ENCODE measurements at places on chromosomes 13 and 19.

DNA sequence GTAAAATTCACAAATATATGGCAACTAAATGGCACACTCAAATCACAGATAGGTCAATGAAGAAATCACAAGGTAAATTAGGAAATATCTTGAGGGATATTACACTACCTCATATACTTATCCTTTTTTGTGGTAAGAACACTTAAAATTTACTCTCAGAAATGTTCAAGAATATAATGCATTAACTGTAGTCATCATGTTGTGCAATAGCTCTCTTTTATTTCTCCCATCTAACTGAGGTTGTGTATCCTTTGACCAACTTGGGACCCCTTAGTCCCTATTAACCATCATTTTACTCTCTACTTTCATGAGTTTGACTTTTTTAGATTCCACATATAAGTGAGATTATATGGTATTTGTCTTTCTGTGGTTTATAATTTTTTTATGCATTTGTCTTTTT is 52.6 kb downstream of the WTIP start:
- DNase-seq: no peak

DNA sequence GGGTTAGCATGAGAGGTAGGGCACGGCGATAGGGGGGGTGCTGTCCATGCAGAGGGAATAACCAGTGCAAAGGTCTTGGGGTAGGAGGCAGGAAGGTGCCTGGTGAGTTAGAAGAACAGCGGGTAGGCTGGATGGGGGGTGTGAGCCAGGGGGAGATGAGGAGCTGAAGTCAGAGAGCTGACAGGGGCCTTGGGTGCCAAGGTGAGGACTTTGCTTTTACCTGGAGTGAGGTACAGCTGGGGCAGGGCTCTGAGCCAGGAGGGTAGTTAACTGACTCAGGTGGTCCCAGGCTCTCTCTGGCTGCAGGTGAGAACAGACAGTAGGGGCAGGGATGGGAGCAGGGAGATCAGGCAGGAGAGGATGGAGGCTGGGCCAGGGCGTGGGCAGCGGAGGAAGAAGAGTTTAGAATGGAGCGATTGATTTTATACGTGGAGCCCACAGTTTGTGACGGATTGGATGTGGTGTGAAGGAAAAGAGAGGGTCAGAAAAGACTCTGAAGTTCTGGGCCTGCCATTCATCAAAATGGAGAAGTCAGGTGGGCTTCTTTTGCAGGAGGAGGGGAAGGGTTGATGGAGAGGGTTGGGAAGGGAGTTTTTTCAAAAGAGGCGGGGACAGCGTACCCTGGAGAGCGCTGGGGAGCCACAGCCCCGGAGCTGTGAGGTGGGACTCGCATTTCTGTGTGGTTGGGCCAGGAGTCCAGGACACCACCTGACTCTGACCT is 1.2 kb upstream of the GRAMD1A start:
- no peak for DNase-seq

GRCh38 chr13:76266561-76266960 is 619.6 kb downstream of the KCTD12 start:
- no peak for DNase-seq

- DNase-seq: no peak
These were observed 10.7 kb downstream of the EPSTI1 start for GRCh38 chr13:42981317-42981716.

DNA sequence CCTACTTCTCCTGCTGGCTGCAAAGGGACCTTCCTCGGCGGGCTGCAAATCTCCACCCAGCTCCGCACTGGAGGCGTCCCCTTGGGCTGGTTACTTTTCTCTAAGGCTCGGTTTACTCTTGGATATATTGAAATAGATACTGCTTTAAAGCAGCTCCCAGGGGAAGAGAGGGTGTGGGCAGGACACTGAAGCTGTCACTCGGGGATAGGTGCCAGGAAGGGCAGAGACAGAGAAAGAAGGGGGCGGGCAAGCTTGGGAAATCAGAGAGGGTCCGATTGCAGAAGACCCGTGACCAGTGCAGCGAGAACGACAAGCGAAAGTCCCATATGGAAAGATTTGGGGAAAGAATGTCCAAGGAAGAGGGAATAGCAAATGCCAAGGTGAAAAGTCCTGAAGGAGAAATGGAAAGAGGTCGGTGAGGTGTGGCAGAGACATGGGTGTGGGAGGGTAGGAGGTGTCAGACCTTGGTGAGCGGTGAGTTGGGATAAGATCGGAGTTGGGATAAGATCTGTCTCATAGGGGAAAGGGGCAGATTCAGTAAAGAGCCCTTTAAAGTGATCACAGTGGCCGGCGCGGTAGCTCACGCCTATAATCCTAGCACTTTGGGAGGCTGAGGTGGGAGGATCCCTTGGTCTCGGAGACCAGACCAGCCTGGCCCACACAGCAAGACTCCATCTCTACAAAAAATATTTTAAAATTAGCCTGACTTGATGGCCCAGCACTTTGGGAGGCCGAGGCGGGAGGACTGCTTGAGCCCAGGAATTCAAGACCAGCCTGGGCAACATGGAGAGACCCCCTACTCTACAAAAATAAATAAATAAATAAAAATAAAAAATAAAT is 618 bp downstream of the THSD8 start:
- no peak for DNase-seq

DNA sequence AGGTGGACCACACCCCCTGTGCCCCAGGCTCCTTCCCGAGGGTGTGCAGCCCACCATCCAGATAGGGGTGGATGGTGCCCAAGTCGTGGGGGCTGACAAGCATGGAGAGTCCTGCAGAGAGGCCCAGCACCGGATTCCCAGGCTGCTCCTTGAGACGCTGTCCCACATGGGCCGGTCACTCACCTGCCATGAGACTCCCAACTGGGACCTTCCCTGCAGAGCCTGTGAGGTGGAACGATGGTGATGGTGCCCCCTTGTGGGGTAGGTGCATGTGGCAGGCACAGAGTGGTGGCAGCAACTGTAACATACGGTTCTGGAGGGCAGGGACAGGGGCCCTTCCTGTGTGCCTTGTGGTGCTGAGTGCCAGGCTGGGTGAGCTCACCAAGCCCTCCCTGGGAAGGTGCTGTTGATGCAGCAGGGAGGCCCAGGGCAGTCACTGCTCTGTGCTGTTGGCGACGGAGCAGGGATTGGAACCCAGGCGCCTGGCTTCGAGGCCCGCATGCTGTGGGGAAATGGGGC is 33.1 kb downstream of the PPP1R37 start:
- peak; percentile 61 for DNase-seq

- DNase-seq: no peak
These were observed 96.8 kb downstream of the GPR12 start for GRCh38 chr13:26663791-26664190.

DNA sequence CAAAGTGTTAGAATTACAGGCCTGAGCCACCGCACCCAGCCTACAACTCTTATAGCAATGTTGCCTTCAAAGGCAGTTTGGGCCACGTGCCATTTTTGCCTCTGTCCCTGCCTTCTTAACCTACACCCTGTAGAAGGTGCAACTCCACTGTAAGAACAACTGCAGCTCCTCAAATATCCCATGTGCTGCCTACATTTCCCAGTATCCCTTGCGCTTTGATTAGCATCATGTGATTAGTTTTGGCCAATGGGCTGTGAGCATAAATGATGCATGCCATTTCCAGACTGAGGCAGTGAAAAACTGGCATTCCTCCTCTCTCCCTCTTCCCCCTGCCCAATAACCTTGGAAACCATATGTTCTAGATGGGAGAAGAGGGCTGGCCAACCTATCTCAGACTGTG is 75.2 kb upstream of the MRI1 start:
- DNase-seq: no peak

GRCh38 chr19:50242581-50242980 is 39.2 kb downstream of the MYH14 start:
- no peak for DNase-seq

DNA sequence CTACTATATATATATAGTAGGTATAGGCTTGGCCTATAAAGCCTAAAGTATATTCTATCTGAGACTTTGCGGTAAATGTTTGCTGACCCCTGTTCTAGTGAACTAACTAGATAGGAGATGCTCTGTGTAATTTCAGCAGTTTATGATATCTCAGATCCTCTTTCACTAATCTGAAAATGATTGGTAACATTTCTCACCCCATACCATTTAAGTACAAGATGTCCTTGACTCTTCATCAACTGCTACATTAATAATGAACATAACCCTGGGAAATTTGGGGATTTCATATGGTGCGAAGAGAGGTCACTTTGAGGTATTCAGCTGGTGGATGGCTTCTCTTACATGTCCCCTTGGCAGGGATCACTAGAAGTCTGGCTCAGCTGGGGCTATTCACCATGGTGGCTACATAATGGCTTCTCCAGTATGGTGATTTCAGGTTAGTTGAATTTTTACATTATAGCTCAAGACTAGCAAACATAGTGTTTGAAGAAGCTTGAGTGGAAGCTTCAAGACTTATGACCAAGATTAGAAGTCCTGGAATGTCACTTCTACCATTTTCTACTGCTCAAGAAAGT is 103.6 kb upstream of the MYCBP2 start:
- no peak for DNase-seq

GRCh38 chr13:63208826-63209225 is 1793.2 kb upstream of the PCDH20 start:
- DNase-seq: no peak

DNA sequence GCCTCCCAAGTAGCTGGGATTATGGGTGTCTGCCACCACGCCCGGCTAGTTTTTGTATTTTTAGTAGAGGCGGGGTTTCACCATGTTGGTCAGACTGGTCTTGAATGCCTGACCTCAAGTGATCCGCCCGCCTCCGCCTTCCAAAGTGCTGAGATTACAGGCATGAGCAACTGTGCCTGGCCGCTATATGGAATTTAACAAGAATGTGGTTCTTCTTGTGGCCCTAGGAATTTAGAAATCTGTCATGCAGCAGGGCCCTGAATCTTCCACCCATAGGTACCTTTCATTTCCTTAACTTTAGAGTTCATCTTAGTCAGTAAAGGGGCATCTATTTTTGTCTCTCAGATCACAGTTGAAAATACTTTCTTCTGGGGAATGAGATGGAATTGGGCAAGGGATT is 25.6 kb upstream of the NDFIP2 start:
- DNase-seq: no peak

DNA sequence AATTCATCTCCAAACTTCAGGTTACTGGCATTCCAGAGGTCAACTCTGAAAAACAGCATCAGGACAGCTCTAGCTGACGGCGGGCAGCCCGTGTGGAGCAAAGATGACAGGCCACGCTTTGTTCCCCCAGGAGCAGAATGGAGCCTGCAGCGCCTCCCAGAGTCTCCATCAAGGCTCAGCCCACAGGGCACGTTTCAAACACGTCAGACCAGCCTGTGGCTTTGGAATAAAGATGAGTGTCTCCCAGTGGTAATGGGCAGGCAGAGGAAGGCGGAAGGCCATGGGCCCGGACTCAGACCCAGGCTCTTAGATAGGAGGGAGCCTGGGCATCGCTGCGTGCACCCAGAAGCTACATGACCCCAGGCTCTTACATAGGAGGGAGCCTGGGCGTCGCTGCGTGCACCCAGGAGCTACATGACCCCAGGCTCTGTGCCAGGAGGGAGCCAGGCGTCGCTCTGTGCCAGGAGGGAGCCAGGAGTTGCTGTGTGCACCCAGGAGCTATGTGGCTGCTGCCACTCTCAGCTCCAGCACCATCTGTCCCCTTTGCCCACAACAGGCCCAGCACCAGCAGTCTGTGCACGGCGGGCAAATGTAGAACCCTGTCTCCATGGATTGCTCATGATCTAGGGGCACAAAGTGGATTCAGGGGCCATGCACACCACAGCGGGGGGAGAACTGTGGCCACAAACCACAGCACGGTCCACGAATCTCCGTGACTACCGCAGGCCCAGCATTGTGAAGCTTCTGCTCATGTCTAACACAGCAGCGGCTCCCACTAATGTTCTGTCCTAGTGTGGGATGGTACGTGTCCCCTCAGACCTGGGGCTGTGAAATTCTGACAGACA is 47.8 kb upstream of the C13orf46 start:
- no peak for DNase-seq

- DNase-seq: no peak
These were observed 15.2 kb upstream of the SHFL start for GRCh38 chr19:10070730-10071446.

- no peak for DNase-seq
These were observed 152.1 kb downstream of the UQCRFS1 start for GRCh38 chr19:29060813-29061364.

DNA sequence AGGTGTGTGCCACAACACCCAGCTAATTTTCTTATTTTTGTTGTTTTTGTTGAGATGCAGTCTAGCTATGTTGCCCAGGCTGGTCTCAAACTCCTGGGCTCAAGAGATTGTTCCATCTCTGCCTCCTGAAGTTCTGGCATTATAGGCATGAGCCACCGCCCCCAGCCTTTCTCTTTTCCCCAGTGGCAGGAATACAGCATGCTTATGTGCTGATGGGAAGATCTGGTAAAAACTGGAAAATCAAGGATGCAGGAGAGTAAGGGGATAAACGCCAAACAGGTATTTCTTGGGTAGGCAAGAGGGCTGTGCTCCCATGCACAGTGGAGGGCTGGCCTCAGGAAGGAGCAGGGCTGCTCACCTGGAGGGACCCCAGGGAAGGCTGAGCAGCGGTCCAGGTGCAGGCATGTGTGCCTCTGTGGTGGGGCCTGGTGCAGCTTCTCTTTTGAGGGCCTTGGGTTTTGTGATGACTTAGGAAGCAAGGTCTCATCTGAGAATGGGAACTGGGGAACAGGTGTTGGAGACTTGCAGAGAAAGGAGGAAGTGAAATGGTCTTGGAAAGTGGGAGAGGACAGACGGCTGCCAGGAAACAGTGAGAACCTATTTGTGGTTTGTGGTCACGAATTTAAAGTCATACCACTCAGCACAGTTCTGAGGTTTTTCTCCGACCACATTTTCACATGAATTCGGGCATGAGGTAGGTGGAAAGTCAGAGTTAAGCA is 106.5 kb downstream of the TEX26 start:
- no peak for DNase-seq

DNA sequence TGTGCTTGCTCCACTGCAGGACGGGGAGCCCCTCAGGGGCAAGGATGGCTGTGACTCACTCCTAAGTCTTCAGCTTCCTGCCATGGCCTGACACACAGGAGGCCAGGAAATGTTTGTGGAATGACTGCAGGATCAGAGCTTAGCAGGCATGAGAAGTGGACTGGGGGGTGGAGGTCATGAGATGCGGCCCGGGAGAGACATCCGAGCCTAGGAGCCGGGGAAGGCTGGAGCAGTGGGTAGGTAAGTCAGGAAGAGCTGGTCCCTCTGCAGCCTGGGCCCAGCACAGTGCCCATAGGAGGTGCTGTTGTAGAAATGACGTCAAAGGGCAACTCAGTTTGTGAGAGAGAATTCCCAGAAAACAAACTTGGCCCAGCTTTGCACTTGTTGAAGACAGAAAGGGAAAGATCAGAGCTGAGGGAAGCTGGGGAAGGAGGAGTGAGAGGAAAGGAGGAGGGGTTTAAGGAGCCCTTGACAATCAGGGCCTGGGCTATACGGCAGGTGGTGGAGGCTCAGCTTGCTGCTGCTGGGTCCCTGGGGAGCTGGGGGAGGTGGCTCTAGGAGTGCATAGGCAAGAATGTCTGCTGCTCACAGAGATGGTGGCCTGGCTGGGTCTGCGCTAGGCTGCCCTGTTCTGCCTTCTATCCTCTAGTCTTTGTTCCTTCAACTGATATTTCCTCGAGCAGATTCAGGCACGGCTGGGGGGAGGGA is 18.5 kb downstream of the POU2F2 start:
- peak; percentile 69 for DNase-seq
